ENCODE measurements at places on chromosomes 5 and 9. TPM values are rescaled to one million over a fixed set of nuclear protein-coding genes. Genes with fewer than 3 reads are reported as not detected.

Gene LCN15
- total RNA-seq = not detected

Gene COMMD10
- 46.3 TPM for total RNA-seq

Gene NUTM2G
- total RNA-seq = not detected

Gene PCDHGA4
- 4.8 TPM for total RNA-seq

Gene CCL27
- not detected for total RNA-seq

Gene CTXN3
- not detected for total RNA-seq

Gene ENC1
- 24.0 TPM for total RNA-seq

Gene C5orf52
- not detected for total RNA-seq

Gene VCAN
- total RNA-seq = 246 TPM

Gene CNTNAP3
- total RNA-seq = 0.39 TPM

Gene COL15A1
- 20.2 TPM for total RNA-seq

Gene HSD17B3
- not detected for total RNA-seq

Gene SMIM33
- not detected for total RNA-seq

Gene GFI1B
- not detected for total RNA-seq

Gene LCN12
- total RNA-seq = not detected

Gene ATP10B
- total RNA-seq = 0.98 TPM

Gene CMBL
- 4.1 TPM for total RNA-seq

Gene DPYSL3
- 191 TPM for total RNA-seq

Gene PAEP
- not detected for total RNA-seq

Gene LHX6
- total RNA-seq = under 0.01 TPM

Gene ACTL7A
- not detected for total RNA-seq

Gene LHX3
- not detected for total RNA-seq

Gene PCAT7
- total RNA-seq = 0.36 TPM

Gene SLC6A18
- total RNA-seq = not detected

Gene MCIDAS
- under 0.01 TPM for total RNA-seq

Gene TRPM3
- total RNA-seq = 0.10 TPM

Gene MCTP1
- 3.4 TPM for total RNA-seq

Gene C9orf40
- total RNA-seq = 8.6 TPM

Gene GABRG2
- not detected for total RNA-seq

Gene VAV2
- total RNA-seq = 16.2 TPM

Gene AP3B1
- 74.5 TPM for total RNA-seq

Gene TAS2R1
- total RNA-seq = not detected

Gene RASEF
- total RNA-seq = 1.3 TPM

Gene TLX3
- total RNA-seq = 1.9 TPM

Gene F12
- 0.12 TPM for total RNA-seq

Gene SVEP1
- 17.2 TPM for total RNA-seq

Gene FOXD4L6
- total RNA-seq = not detected

Gene FAXDC2
- 6.4 TPM for total RNA-seq

Gene NRG2
- 1.9 TPM for total RNA-seq

Gene SERF1B
- total RNA-seq = 37.8 TPM

Gene FOXD1
- 11.2 TPM for total RNA-seq

Gene DNAI1
- not detected for total RNA-seq

Gene HACD4
- total RNA-seq = 0.24 TPM

Gene TOPORS
- 15.8 TPM for total RNA-seq

Gene IRF1
- 34.1 TPM for total RNA-seq

Gene PCDHGC5
- 1.1 TPM for total RNA-seq

Gene MARCOL
- not detected for total RNA-seq

Gene LTC4S
- total RNA-seq = not detected

Gene SLC46A2
- not detected for total RNA-seq

Gene MYOZ3
- 0.78 TPM for total RNA-seq

Gene SLC6A19
- not detected for total RNA-seq

Gene SLC36A2
- total RNA-seq = not detected

Gene ZNF483
- total RNA-seq = 0.98 TPM
